ENCODE measurements at places on chromosomes 5 and 9. TPM values are rescaled to one million over a fixed set of nuclear protein-coding genes. Genes with fewer than 3 reads are reported as not detected.

Gene PCAT7
- total RNA-seq: not detected

Gene NEUROG1
- total RNA-seq: not detected

Gene SLC34A3
- total RNA-seq: under 0.01 TPM

Gene SGCD
- 22.0 TPM for total RNA-seq

Gene PCDHGB4
- total RNA-seq: 21.5 TPM

Gene MIGA2
- total RNA-seq: 30.7 TPM

Gene ADAMTSL2
- under 0.01 TPM for total RNA-seq

Gene FAXDC2
- total RNA-seq: 14.9 TPM

Gene MED27
- total RNA-seq: 18.6 TPM

Gene MVB12B
- total RNA-seq: 3.8 TPM

Gene SH3PXD2B
- total RNA-seq: 41.2 TPM

Gene PCA3
- not detected for total RNA-seq

Gene FOXD4L3
- total RNA-seq: not detected

Gene GPRIN1
- 6.3 TPM for total RNA-seq

Gene CCL28
- total RNA-seq: 2.9 TPM

Gene CTXN3
- total RNA-seq: not detected

Gene REEP2
- 8.4 TPM for total RNA-seq

Gene FAM78A
- total RNA-seq: 0.29 TPM

Gene ISCA1
- total RNA-seq: 22.8 TPM

Gene SURF6
- total RNA-seq: 9.6 TPM

Gene TEX48
- total RNA-seq: not detected

Gene PCDH1
- total RNA-seq: 0.33 TPM

Gene NOTCH1
- total RNA-seq: 31.6 TPM

Gene EGR1
- 4.5 TPM for total RNA-seq

Gene BTNL8
- not detected for total RNA-seq

Gene GPR151
- total RNA-seq: not detected

Gene PRDM9
- total RNA-seq: not detected

Gene GADD45G
- not detected for total RNA-seq

Gene DDX4
- total RNA-seq: not detected

Gene FRMD3
- 0.44 TPM for total RNA-seq

Gene ANKRD34B
- total RNA-seq: not detected

Gene ARHGEF39
- total RNA-seq: 2.9 TPM

Gene NEURL1B
- total RNA-seq: 2.6 TPM

Gene CNTNAP3B
- 1.2 TPM for total RNA-seq

Gene DNAJC18
- 12.4 TPM for total RNA-seq

Gene BAG1
- total RNA-seq: 13.7 TPM

Gene EPB41L4B
- total RNA-seq: 0.15 TPM

Gene ENTPD2
- not detected for total RNA-seq

Gene CFAP157
- 0.17 TPM for total RNA-seq

Gene PCDHA9
- total RNA-seq: under 0.01 TPM

Gene PDZD2
- total RNA-seq: 0.50 TPM

Gene GABRA6
- not detected for total RNA-seq

Gene ROPN1L
- total RNA-seq: 0.29 TPM

Gene C5orf52
- total RNA-seq: not detected

Gene CER1
- not detected for total RNA-seq

Gene C9orf153
- total RNA-seq: 0.50 TPM

Gene IRX2
- 2.0 TPM for total RNA-seq

Gene GNA14
- total RNA-seq: 0.15 TPM

Gene CCL27
- 0.15 TPM for total RNA-seq

Gene PROB1
- total RNA-seq: 1.2 TPM

Gene TNFSF8
- total RNA-seq: not detected

Gene GABRB2
- total RNA-seq: not detected

Gene DNAI1
- total RNA-seq: 0.58 TPM

Gene CTNND2
- not detected for total RNA-seq

Gene SLC9A3
- 1.3 TPM for total RNA-seq

Data from smooth muscle cell of trachea (primary cell).